ENCODE measurements at places on chromosomes 1 and 21. TPM values are rescaled to one million over a fixed set of nuclear protein-coding genes. Genes with fewer than 3 reads are reported as not detected.

Gene TSTD1
- 11.0 TPM for total RNA-seq

Gene AXDND1
- not detected for total RNA-seq

Gene RNASEL
- total RNA-seq, result 7.3 TPM

Gene PGLYRP4
- total RNA-seq, result not detected

Gene TENT5C
- total RNA-seq, result 2.5 TPM

Gene SMAP2
- total RNA-seq, result 69.7 TPM

Gene SMIM1
- 3.7 TPM for total RNA-seq

Gene AMY2A
- 2.7 TPM for total RNA-seq

Data from mesenteric fat pad (tissue), 1 donor.